Hematopoietic multipotent progenitor cell treated with erythropoietin and hydrocortisone succinate and interleukin-3 and kit ligand, for 6 days (in vitro differentiated cells): ENCODE measurements at places on chromosomes 6 and 20.
A peak's percentile ranks its signal among the peaks of the same experiment; 100 is the strongest.

DNA sequence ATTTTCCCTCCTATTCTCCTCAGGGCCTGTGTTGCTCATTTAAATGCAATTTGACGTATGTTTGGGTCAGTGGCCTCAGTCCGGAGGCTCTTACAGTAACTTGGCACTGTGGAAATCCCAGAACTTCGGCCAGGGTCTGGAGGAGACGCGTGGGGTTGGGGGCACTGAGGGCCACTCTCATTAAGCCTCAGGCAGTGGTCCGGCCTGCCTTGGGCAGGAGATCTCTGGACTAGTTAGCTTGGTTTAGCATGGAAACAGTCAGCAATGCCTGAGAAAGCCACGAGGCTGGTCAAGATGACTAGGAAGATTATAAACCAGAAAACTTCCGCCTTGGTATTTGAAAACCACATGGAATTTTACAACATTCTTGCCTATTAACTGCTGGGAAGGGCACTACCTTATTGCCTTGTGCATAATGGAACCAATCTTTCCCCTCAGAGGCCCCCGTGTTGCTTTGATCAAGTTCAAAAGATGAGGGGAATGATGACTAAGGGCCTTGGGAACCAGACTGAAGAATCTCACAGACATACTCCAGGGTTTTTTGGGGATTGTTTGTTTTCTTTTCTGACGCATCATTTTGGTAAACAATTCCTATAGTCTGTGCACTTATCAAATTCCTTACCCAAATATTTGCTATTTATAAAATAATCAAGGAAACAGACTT is 206.0 kb upstream of the PREP start:
- DNase-seq = no peak

GRCh38 chr6:70668499-70668812 is 773 bp downstream of the SMAP1 start:
- peak; percentile 79 for DNase-seq

GRCh38 chr6:110552901-110553641 is 76.7 kb upstream of the SLC22A16 start:
- no peak for DNase-seq

DNA sequence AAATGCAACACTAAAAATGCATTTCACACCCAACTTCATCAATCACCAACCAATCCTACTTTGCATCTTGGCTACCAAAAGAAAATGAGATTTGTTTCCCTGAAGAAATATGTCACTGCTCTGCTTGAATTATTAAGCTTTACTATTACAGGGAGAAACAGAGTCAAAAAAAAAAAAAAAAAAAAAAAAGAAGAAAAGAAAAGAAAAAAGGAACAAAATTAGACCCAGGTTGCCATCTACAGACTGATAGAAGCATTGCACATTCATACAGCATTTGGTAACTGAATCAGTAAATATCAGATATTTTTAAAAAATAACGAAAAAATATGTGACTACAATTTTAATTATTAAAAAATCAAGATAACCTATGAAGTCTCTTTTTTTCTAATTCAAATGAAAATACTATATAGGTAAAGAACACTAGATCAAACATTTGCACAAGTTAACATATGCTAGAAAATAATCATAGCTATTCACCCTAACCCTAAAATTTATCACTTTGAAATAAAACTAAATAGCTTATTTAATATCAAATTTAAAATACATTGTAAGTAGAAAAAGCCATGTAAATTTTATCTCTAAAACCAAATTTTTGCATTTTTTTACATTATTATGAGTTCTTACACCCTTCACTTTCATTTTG is 83.3 kb downstream of the DCDC2 start:
- peak; percentile 59 for DNase-seq

GRCh38 chr6:11493974-11494373 is 43.6 kb upstream of the TMEM170B start:
- no peak for DNase-seq

GRCh38 chr6:18425218-18425617 is 38.1 kb downstream of the RNF144B start:
- no peak for DNase-seq

- no peak for DNase-seq
Measured at GRCh38 chr20:21322083-21322710, 19.1 kb downstream of the XRN2 start.

DNA sequence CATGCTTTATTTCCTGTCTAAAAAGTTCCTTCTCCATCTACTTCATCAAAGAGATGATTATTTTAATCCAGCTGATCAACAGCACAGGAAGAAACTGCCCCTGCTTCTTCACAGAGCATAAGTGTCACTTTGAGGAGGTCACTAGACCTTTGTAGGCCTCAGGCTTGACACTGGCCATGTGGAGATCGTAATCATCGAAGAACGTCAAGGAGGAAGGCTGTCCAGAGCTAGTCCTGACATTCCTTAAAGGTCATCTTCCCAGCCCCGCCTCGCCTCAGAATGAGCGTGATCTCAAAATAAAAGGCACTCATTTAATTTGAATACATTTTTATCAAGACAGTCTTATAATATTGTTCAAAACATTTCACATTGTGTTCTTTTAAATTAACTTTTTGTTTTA is 445.7 kb upstream of the CDH4 start:
- no peak for DNase-seq

DNA sequence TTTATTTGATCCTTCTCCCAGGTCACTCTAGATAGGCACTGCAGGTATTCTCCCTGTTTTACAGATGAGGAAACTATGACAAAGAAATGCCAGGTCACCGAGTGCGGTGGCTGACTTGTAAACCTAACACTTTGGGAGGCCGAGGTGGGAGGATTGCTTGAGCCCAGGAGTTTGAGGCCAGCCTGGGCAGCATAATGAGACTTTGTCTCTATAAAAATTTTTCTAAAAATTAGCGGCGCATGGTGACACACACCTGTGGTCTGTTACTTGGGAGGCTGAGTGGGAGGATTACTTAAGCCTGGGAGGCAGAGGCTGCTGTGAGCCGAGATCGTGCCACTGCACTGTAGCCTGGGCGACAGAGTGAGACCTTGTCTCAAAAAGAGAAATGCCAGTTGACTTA is 5.1 kb downstream of the RALGAPB start:
- no peak for DNase-seq

DNA sequence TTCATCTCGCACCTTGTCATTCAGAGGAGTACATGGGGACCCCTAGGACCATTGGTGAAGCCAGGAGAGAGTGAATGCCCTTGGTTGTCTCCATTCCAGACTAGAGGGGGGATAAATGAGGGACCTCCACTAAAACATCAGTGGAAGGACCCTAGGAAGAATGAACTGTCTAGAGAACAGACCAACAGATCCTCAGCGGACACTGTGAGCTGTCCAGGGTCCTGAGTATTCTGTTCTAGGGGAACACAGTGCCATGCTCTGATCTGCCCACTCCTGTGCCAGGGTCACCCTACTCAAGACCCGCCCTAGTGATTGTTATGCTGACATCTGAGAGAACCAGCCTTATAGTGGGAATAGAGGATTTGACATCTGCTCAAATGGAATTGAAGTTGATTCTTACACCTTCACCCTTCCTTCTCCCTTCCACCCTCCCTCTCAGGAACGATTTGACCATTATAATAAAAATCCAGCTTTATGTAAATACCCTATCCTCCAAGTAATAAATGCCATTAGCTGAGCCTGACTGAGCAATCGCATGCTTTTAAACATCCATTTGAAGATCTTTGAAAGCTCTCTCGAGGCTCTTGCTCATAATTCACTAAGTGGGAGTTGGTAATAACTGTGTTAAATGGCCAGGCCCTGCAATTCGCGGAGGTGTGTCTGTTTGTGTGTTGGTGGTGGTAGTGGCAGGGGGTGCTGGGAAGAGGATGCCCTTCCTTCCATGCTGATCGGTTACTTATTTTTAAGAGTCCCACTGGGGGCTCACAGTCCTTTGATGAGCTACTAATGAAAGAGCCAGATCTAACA is 43.6 kb upstream of the SLC32A1 start:
- DNase-seq = peak; percentile 84

DNA sequence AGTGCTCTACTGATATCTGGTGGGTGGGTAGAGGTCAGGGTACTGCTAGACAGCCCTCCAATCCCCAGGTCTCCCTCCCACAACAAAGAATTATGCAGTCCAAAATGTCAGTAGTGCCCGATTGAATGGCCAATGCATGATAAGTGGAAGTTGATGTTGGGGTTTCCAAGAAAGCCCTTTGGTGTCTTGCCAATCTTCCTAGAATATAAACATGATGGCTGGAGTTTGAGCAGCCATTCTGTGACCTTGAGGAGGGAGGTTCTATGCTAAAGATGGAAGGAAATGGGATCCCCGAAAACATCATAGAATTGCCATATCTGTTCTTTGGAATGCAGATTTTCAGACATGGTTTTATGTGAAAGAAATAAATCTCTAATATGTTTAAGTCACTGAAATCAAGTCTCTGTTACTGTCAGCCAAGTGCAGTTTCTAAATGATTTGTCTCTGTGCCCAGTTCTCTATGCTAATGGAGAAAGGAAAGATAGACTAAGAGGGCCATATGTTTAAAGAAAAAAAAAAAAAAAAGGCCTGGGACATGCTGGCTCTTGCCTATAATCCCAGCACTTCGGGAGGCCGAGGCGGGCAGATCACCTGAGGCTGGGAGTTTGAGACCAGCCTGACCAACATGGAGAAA is 32.8 kb upstream of the PTPN1 start:
- no peak for DNase-seq

GRCh38 chr6:8065519-8065911 is 1.3 kb upstream of the BLOC1S5 start:
- DNase-seq = no peak

- DNase-seq = no peak
Measured at GRCh38 chr6:50842861-50843384, 24.3 kb downstream of the TFAP2B start.

DNA sequence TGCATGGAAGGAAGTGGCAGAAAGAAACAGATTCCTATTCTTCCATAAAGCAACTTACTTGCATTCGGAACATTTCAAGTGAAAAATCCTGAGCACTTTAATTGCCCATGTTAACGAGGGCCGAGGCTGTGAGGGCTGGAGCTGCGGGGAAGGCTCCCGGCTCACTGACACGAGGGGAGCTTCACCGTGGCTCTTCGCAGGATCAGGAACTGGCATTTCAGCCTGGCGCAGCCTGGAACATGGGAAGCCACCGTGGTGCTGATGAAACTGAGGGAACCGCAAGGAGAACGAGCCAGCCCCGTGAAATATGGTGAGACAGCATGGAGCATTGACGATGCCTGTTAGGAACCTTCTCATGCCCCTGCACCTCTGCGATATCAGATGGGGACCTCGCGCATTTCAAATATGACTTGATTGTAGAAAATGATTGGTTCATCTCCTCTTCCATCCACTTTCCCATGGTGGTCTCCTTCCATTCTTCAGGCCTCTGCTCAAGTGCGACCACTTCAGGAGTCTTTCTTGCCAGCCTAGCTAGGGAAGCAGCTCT is 236.9 kb downstream of the TBXT start:
- no peak for DNase-seq

DNA sequence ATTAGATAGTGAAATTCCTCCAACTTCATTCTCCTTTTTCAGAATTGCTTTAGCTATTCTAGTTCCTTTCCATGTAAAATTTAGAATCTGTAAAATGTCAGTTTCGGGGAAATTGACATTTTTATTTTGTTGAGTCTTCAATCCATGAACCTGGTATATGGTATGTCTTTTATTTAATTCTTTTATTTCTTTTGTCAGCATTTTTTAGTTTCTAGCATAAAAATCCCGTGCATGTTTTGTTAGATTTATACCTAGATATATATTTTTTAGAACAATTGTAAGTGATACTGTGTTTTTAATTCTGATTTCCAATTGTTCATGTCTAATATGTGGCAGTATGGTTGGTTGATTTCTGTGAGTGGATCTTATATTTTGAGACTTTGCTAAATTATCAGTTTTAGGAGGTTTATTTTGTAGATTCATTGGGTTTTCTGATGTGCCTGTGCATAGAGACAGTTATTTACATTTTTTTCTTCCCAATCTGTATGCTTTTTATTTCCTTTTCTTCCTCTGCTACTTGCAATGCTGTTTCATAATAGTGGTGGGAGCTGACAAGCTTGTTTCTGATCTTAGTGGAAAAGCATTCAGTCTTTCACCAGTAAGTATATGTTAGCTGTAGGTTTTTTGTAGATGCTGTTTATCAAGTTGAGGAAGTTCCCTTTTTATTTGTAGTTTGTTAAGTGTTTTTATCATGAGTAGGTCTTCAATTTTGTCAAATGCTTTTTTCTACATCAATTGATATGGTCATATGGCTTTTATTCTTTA is 13.7 kb downstream of the TAB2 start:
- DNase-seq = no peak

GRCh38 chr6:53410508-53411258 is 61.9 kb upstream of the ELOVL5 start:
- peak; percentile 83 for DNase-seq

DNA sequence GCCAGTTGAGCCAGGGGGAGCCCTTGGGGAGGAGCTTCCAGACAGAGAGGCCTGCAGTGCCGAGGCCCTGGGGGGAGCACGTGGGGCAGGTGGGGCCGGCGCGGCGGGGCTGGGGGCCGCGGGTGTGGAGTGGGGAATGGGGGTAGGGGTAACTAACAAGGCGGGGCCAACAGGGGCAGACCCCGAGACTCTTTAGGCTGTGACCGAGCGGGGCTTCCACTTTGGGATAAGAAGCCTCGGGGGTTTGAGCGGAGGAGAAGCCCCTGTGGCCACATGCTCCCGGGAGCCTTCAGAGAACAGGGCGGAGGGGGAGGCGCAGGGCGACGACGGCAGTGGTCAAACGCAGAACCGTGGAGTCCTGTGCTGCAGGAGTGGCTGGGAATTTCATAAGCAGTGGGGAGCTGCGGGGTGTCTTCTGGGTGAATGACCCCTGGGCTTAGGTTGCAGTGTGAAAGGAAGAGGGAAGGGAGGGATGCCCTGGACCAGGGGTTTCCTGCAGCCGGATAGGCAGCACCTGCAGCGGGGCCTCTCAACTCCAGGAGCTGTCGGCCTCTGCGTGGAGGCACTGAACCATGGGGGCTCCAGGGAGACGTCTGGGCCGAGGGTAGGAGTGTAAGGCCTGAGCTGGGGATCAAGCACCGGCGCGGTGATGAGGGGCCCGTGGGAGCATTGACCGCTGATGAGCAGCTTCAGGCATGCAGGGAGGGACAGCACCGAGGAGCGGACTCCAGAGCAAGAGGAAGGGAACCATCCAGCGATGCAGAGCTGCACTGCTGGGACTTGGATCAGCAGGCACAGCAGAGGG is 121.0 kb downstream of the SYNDIG1 start:
- no peak for DNase-seq

DNA sequence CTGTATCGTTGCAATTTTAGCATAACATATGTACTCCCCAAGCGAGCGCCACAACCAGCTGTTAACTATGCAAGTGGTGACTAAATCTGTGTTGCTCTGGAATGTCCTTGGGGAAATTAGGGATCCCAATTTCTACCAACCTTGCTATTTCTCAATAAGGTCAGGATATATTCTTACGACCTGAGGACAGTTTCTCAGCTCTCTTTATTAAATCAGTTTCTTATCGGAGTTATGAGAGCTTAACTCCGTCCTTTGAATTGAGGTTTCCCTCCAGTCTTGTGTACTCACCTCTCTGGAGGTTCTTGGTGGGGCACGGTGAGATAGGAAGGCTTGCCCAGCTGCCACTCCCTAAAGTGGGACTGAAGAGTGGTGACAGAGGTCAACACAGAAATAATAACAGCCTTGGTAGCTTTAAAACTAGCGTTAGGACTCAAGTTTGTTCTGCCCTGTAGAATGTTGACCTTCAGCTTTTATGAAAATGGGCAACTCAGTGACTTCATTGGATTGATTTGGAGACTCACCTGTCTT is 694 bp downstream of the MRPS18B start:
- DNase-seq = peak; percentile 68

GRCh38 chr6:24891004-24891403 is 44.8 kb downstream of the RIPOR2 start:
- DNase-seq = no peak
